ENCODE measurements at places on chromosomes 4 and X. TPM values are rescaled to one million over a fixed set of nuclear protein-coding genes. Genes with fewer than 3 reads are reported as not detected.

Gene SHROOM2
- 10.3 TPM for total RNA-seq

DNA sequence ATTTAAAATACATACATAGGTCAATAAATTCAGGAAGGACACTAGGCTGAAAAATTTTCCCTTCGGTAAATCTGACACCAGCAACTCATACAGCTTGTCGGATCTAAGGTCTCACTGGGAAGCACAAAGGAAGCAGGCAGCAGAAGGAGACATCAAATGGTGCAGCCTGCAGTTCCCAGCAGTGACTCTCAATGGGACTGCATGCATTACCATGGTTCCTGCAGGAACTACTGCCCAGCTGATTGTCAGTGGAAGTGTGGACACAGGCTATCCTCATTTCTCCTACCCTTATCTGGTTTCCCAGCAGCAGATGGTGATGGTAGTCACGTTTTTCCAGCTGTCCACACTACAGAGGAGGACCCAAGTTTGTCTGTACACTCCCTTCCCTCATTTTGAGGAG is 113.3 kb downstream of the PPP1R2C start:
- no peak for DNase-seq

DNA sequence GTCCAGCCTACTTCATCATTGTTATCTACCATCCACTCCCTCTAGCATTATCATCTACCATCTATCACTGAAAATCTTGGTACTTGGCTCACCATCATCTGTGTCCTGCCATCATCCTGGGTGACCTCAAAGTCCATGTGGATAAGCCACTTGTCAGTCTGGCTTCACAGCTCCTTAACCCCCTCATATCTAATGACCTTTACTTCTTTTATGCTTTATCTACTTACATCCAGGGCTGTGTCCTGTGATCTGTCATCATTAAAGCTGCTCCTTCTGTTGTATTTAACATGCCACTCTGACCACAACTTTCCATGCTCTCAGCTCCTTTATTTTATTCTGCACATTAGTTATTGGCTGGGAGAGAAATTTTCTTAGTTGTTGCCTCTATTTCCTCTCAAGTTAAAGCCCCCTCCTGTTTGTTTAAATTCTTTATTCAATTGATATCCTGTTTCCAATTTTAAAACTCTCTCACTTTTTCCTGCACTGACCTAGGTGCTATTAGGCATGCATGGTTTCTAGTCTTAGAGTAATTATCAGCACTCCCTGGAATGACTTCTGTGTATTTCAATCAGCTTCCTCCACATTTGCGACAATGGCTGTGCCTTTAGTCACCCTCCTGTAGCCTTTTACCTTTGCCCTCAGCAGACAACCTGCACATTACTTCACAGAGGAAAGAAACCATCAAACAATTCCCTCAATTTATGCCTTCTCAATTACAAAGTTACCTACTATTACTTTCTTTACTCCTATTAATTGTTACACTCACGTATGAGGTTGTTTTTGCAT is 8.1 kb upstream of the FABP2 start:
- no peak for DNase-seq

GRCh38 chr4:41454423-41454822 is 83.5 kb upstream of the LIMCH1 start:
- no peak for DNase-seq

DNA sequence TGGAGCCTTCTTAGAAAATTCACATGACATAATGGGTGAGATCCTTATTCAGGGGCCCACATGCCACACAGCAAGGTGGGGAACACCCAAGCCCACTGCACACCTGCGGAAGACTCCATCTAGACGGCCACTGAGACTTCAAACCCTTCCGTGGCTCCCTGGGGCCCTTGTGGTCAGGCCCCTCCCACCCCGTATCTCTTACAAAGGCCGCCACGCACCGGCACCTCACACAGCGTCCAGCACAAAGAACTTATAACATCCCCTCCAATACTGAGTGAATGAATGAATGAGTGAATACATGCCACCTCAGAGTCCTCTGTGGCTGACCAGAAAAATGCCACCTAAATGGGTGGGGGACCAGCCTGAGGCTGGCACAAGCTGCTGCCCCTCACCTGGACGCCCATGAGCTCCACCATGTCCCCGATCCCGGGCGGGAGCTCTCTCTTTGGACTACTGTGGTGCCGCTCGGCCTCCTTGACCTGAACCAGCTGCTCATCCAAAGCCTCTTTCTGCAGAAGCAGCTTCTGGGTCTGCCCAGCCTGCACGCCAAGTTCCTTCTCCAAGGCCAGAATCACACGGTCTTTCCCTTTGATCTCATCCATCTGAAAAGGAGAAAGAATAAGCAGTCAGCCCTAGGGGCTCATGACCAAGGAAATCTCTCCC is 66.9 kb upstream of the C4orf50 start:
- no peak for DNase-seq

GRCh38 chr4:74920704-74921103 is 12.2 kb upstream of the PARM1 start:
- no peak for DNase-seq
